Naive B cell (primary cell): ENCODE measurements at places on chromosomes 1 and 21.

- DNase-seq = no peak
Measured at GRCh38 chr1:174053826-174054225, 31.7 kb upstream of the RC3H1 start.

- DNase-seq = no peak
Measured at GRCh38 chr1:30657131-30658013, 66.0 kb downstream of the MATN1 start.

DNA sequence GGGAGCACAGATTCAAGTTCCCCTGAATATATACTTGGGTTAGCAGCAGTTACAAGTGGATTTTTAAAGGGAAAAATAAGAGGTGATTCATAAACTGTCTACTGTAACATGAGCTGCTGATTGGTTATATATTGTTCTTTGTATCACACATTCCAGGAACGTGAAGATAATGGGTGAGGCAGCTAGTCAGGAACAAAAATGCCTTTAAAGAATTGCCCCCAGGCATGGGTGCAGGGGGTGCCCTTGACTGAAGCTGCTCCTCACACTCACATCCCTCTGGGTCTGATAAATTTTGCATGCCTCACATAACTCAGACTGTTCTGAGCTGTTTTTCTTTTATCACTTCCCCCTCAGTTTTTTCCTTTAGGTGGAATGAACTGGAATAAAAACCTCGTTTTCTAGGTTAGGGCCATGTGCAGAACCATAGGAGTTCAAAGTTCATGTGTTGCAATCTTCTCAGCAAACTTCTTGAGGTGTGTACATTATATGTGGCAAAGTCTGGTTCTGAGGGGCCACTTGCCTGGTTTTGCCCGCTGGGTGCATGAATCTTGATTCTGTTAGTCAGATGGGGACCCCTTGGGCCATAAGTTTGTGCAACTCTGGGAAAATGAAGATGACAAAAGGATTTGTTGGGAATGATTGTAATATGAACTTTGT, 21.1 kb downstream of the TBX19 start:
- no peak for DNase-seq

DNA sequence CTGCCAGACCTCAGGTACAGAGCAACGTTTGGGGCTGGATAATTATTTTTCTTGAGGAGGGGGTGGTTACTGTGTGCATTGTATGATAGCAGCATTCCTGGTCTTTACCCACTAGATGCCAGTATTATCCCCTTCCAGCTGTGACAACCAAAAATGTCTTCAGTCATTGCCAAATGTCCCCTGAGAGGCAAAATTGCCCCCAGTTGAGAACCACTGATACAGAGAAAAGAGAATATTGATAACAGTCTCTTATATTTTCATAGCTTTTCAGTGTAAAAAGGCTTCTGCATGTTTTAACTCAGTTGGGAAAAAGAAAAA, 51.8 kb upstream of the SYT14 start:
- DNase-seq = no peak

DNA sequence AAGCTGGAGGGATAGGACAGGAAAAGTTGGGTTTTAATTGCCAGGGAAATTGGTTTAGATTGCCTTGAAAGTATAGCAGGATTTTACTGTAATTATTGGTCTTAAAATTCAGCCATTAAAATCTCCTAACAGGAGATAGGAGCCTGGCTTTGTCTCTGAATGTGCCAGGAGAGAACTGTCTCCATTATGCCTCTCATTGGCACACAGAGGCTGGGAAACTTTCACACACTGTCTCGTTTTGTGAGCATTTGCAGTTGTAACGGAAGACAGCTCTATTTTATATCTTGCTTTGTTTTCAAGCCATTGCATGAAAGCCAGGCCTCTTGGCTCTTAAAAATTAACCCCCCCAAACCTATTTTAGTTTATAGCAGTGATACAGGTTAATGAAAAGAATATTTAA, 12.5 kb downstream of the DNAJC6 start:
- no peak for DNase-seq

- no peak for DNase-seq
Measured at GRCh38 chr1:69109277-69109676, 458.4 kb upstream of the LRRC7 start.

DNA sequence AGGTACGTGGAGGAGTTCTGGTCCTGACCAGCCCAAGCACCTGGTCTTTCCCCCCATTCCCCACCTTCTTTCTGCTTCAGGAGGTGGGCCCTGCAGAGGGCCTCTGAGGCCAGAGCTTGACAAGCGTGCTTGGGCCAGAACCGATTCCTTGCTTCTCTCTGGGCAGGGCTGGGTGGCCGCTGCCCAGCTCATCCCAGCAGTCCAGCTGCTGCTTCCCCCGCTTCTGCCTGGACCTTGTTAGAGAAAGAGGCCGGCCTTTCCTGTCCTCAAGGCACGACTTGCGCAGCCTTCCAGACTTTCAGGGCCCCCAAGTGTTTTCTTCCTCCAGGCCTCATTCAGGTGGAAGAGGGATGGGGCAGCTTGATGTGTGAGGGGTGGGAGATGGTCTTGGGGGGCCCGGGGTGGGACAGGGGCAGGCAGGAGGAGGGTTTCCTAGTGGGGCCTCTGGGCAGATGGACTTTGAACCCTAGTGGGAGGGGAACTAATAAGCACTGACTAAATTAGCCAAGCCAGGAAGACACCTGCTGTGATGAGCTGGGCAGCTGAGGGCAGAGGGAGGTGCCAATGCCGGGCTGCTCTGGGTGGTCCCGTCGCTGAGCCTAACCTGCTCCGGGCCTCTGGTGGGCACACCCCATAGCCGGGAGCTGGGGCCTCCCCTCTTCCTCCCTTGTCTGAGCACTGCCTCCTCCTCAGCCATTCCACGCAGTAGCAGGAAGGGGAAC, 36.5 kb downstream of the ARHGEF10L start:
- DNase-seq = no peak
